Adrenal gland (tissue), 19 donors: ENCODE measurements at places on chromosomes 3 and 15.

- DNase-seq: no peak
Observed at GRCh38 chr3:127420829-127421228, 133.0 kb upstream of the PRR20G start.

DNA sequence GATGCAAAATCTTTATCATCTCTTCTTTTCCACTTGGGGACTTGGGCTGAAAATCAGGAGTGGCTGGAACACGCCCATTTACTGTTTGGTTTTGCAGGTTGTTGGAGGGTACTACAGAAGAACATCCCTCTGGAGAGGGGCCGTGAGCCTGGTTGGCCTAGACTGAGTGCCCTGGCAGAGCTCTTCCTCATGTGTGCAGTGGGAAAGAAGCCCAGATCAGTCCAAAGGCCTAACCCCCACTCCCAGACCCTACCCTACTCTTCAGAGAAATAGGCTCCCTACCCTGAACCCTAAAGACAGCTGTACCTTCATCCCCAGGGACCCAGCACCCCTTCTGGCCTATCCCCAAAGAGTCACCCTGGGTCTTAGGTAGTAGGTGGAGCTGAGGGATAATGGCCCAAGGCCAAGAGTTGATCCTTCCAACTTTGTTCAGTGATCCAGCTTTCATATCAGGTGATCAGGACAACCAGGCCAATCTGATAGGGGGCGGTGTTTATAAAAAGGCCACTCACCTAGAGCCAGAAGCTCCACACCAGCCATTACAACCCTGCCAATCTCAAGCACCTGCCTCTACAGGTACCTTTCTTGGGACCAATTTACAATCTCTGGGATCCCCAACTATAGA is at the start of gene CYP1A2:
TSS of gene CYP1A2 (plus strand) at position 524 of the 625 bp plus-strand sequence. CDS start 894 bp downstream, outside the sequence.
- DNase-seq: no peak

DNA sequence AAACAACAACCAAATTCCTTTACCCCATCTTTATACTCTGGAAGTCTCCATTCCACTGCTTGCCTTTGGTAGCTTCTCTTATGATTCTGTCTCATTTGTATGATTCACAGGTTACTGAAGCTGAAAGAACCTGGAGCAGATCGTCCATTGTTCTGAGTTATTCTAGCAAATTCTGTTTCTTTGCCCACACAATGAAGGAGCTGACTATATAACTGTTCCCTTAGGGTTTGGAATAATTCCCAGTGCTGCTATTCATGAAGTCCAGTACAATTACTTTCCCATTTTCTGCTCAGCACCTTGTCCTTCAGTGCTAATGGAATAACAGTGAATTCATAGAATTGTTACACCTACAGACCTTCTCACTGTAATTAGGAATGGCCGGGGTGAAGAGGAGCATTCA is 167.8 kb downstream of the CHST2 start:
- DNase-seq: no peak

DNA sequence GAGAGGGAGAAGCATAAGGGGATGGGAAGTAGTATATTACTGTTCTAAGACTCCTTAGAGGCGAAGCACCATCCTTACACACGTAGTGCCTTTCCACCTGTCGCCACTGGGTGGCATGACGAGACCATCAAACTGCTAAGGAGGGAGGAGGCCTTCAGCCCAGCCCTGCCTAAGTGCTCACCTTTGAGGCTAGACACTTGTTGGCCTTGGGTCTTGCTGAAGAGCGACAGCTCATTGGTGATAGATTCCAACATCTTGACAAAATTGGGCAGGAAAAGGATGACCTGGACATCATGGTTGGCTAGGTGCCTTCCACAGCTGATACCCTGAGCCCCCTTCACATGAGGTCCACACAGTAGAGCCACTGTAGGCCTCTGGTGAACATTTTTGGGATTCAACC is 19.6 kb downstream of the CLK3 start:
- DNase-seq: peak; percentile 60

- no peak for DNase-seq
Observed at GRCh38 chr3:47007001-47007400, 27.5 kb downstream of the NBEAL2 start.

- DNase-seq: no peak
Observed at GRCh38 chr15:70169147-70169546, 71.4 kb upstream of the TLE3 start.

- DNase-seq: no peak
Observed at GRCh38 chr3:186985661-186986364, 55.5 kb downstream of the ST6GAL1 start.

DNA sequence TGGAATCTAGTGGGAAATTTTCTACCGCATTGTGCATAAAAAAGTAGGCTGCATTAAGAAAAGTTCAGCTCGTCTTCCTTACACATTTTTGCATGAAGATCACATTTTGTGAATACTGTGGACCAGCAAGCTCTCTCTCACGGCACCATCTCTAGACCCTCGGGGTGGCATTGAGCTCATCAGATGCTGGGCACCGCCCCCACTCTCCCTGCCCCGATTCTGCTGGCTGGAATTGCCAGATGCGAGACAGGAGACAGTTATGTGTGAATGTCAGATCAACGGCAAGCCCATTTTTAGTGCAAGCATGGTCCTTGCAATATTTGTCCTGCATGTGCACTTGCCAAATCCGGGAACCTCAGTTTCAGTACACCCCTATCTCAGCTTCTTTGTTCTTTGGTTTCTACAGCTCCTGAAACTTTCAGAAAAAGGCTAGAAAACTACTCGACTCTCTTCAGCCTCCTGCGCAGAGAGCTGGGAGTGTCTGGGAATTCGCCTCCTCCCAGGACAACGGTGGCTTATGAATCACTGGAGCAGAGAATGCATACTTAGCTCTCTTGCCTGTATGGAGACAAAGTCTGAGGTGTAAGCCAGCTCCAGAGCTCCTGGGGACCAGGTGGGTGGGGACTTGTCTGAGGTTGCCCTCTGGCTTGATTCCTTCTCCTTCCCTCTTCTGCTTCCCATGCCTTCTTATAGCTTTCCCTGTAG is 285.2 kb upstream of the ATP10A start:
- DNase-seq: no peak

GRCh38 chr3:1207904-1208303 is 115.1 kb downstream of the CNTN6 start:
- DNase-seq: no peak

GRCh38 chr3:62611541-62612240 is 238.3 kb upstream of the FEZF2 start:
- DNase-seq: no peak

DNA sequence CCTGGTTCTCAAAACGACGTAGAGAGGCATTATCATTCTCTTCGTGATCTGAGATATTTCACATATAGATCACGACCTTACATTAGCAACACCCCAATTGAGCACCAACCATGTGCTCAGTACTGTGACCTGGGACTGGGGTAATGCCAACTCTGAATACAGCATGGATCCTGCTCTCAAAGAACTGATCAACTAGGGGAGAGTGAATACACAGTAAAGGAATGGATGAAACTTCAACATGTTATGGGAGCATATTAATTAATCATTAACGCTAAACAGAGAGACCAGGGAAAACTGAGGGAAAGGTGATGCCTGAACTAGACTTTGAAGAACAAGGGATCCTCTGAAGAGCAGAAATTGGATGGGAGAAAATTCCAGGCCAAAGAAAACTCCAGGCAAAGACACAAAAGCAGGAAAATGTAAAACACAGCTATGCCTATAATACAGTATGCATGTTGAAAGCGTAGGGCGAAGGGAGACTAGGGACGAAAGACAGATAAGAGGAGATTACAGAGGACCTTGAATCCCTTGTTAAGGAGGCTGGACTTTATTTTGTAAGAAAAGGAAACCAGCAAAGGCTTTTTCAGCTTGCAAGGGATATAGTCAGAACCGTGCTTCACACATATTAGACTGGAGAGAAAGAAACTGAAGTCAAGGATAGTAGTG is 105.7 kb downstream of the ANO10 start:
- DNase-seq: no peak

GRCh38 chr3:49296781-49297411 is 19.9 kb upstream of the C3orf62 start:
- DNase-seq: peak; percentile 34
